Chondrocyte (in vitro differentiated cells): ENCODE measurements at places on chromosomes 13 and 19. TPM values are rescaled to one million over a fixed set of nuclear protein-coding genes. Genes with fewer than 3 reads are reported as not detected.
A peak's percentile ranks its signal among the peaks of the same experiment; 100 is the strongest.

The GNG7 gene
- 1.9 to 3.6 TPM (median 2.5 TPM) in 3 replicates for total RNA-seq

The CIRBP gene
- 295 to 320 TPM (median 303 TPM) in 3 replicates for total RNA-seq

The IZUMO2 gene
- total RNA-seq, result not detected in 3 replicates

DNA sequence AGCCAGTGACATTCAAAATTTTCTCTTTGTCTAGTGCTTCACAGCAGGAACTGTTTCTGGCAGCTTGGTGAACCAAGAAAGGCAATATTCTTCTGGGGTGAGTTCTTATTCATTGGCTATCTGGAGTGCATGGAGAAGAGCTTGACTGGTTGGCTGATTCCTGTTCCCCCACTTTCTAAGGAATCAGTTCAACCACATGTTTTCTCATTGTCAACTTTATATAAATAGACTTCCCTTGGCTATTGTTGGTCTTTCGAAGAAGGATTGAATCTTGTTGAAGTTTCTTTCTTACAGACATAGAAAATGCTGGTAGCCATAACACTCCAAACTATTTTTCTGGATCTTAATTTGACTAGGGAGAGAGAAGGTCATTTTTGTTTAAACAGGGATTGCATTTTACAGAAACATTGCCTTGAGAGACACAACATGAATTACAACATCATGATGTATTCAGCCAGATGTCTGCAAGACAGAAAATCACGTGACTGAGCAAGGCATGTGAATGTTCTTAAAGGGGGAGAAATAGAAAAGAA, 85.2 kb downstream of the EDNRB start:
- DNase-seq, result no peak
- H3K36me3 ChIP-seq, result no peaks in the 10 kb centered on the region
- no peak overlapping the region for H3K4me3 ChIP-seq
- peaks cover 13% of the 10 kb centered on the region for H3K4me1 ChIP-seq
- H3K27me3 ChIP-seq, result peaks cover 1% of the 10 kb centered on the region

- DNase-seq, result no peak
- H3K4me1 ChIP-seq, result peaks cover 71% of the 10 kb centered on the region
- peak overlapping the region; percentile 80 for H3K27ac ChIP-seq
- H3K36me3 ChIP-seq, result no peaks in the 10 kb centered on the region
- H3K27me3 ChIP-seq, result no peaks in the 10 kb centered on the region
- H3K4me3 ChIP-seq, result no peak overlapping the region
Observed at GRCh38 chr13:30806784-30807183, 71.4 kb downstream of the ALOX5AP start.

GRCh38 chr13:110445183-110445582, 116.3 kb downstream of the RAB20 start:
- peaks cover 81% of the 10 kb centered on the region for H3K4me1 ChIP-seq
- peaks cover 51% of the 10 kb centered on the region for H3K36me3 ChIP-seq
- no peaks in the 10 kb centered on the region for H3K27me3 ChIP-seq

DNA sequence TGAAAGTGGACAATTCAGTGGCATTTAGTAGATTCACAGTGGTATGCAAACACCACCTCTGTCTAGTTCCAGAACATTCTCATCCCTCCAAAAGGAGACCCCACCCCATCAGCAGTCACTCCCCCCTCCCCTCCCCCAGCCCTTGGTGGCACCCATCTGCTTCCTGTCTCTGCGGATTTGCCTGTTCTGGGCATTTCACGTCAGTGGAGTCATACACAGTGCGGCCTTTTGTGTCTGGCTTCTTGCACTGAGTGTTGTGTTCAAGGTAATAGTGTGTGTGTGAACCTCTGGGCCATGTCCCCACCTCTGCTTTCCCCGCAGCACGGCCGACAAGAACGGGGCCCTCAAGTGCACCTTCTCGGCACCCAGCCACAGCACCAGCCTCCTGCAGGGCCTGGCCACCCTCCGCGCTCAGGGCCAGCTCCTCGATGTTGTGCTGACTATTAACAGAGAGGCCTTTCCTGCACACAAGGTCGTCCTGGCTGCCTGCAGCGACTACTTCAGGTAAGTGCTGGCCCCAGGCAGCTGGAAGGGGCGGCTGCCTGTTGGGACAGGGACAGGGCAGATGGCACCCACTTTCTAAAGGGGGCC, 19.4 kb upstream of the CRTC1 start:
- peaks cover 48% of the 10 kb centered on the region for H3K4me1 ChIP-seq
- H3K27ac ChIP-seq, result peak overlapping the region; percentile 32
- no peak overlapping the region for H3K4me3 ChIP-seq
- DNase-seq, result no peak
